ENCODE measurements at places on chromosomes 13 and 19.

DNA sequence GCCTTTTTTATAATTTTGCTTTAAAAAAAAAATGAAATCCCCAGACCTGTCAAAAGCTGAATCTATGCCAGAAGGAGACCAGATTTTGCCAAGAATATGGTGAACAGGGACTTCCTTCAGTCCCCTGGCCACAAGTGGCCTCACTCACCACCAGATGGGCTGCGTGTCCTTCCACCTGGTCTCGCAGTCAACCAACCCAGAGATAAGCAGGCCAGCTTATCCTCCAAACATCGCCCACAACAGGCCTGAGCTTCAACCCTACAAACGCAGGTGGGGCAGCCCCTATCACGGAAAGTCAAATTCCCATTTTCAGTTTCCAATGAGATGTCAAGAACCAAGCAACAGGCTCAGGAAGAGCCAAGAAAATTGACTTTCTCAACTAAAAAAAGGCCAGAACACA, 30.5 kb downstream of the STK24 start:
- DNase-seq = no peak

GRCh38 chr13:41546372-41547190, 89.2 kb downstream of the RGCC start:
- peak; percentile 40 for DNase-seq

GRCh38 chr19:4399812-4400134, 574 bp downstream of the SH3GL1 start:
- no peak for DNase-seq

DNA sequence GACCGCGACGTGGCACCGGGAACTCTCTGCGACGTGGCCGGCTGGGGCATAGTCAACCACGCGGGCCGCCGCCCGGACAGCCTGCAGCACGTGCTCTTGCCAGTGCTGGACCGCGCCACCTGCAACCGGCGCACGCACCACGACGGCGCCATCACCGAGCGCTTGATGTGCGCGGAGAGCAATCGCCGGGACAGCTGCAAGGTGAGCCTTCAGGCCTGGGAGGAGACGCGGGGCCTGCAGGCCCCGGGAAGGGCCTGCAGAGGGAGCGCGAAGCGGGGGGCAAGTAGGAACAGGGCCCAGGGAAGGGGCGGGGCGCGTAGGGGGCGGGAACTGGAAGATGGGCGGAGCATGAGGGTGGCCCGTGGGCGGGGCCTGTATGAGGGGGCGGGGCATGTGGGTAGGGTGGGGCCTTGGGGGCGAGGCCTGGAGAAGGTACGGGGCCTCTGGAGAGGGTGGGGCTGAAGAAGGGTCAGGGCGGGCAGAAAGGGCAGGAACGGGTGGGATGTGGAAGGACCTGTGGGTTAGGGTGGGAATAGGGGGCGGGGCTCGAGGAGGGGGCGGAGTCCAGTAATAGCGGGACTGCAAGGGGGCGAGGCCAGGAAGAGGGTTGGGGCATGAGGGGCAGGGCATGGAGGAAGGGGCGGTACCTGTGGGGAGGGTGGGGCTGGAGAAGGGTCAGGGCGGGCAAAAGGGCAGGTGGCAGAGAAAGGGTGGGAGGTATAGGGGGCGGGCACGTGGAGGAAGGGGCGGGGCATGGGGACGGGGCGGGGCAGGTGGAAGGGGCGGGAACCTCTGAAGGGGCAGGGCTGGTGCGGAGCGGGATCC, 2.5 kb downstream of the CFD start:
- DNase-seq = peak; percentile 84

GRCh38 chr19:44777715-44778347, at the start of gene CBLC:
Gene CBLC (plus strand): TSS chr19:44777890. CDS start chr19:44777932, 42 bp downstream.
- no peak for DNase-seq

GRCh38 chr19:55472463-55472862, 4.0 kb upstream of the ZNF628 start:
- no peak for DNase-seq

DNA sequence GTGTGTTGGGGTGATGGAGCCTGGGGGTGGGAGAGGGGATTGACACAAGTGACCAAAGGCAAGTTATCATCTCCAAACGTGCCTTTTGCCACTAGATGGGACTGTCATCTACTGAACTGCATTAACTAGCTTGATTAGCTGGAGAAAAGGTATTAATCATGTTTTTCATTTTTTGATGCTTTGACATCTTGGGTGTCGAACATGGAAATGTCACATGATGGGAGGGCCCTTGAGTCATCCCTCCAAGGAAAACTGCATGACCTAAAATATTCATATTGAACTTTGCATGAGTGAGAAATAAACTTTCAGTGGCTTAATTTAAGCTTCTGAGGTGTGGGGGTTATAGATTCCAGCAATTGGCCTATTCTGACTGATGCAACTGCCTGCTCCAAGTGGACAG, 73.3 kb downstream of the ALOX5AP start:
- DNase-seq = peak; percentile 17

DNA sequence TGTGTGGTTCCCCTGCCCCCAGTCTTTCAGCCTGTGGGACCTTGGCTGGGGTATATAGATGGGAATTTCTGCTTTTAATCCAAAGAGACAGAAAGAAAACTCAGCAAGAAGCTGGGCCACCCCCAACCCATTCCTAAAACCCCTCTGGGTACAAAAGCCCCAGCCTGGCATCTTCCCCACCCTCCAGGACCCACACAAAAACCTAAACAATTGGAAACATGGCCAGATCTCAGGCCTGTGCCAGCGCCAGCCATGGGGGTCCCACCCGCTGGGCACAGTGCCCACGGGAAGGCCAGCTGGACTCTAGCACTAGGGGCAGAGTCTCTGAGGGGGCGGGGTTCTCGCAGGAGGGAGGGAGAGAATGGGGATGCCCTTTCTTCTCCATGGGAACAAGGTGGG, 8.6 kb downstream of the LYL1 start:
- no peak for DNase-seq
